Thyroid gland (tissue), 4 donors: ENCODE measurements at places on chromosomes 7 and 10. TPM values are rescaled to one million over a fixed set of nuclear protein-coding genes. Genes with fewer than 3 reads are reported as not detected.
A peak's percentile ranks its signal among the peaks of the same experiment; 100 is the strongest.

DNA sequence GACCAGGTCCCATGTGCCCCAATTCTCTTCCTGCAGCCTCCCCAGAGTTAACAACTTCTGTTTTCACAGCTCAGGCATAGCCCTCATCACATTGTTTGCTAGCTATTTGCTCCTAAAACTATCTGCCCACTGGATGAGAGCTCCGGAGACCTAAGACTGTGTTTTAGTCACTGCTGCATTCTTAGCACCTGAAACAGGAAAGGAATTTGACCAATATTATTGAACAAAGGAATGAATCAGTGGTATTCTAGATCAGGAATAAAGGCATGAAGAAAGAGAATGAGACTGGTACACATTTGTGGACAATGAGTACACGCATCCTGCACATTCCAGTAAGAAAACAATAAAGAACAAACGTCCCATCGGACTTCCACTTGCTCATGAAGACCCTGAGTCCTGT lies 54.8 kb downstream of the PPP1R17 start:
- no peak for DNase-seq

DNA sequence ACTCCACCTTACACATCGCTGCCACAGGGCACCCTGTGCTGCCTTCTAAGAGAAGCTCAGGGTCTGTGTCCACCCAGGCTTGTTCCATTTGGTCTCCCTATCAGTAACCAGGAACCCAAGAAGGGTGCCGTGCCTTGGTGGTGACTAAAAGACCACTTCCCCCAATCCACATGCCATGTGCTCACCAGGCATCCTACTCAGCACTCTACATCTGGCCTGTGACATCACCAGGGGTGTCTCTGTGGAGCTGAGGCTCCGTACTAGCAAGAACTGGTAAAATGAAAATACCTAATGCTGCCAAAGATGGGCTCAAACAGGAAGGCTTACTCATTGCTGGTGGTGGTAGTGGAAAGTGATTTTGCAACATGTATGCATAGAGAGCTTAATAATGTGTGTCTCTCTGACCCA lies 19.0 kb upstream of the C10orf71 start:
- no peak for DNase-seq

- no peak for DNase-seq
Measured at GRCh38 chr7:123782071-123782798, 33.4 kb upstream of the WASL start.

Gene BUD23
- total RNA-seq, result 68.6 TPM

DNA sequence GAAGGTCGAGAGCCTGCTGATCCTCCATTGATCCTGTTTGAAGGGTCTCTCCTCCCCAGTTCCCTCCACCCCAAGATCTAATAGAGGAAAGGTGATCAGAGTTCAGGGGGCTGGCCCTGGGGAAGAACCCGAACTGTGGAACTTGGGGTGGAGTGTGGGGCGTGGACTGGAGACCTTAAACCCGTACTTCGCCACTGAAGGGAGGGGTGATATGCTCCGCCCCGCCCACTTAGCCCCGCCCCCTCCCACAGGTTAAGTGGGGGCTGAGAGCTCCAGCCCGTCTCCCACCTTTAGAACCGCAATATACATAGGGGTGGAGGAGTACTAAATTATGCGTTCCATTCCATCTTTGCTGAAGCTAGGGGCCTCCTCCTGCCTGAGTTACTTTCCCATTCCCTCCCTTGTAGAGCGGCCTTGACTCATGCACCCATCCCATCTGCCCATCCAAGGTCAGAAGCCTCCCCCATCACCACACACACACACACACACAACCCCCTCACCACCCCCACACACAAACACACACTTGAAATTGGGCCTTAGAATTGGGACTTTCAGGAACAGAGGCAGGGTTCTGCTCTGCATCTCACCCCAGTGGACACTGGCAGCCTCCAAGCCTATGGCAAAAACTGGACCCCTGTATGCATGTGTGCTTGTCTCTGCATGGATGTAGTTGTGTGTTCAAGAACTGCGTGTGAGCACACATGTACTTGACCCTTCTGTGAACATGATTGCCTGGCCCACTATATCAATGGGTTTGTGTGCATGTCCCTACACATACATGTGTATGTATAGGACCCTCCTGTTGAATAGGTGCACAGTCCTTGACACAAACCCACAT lies 991 bp downstream of the SEMA4G start:
- peak; percentile 45 for DNase-seq

DNA sequence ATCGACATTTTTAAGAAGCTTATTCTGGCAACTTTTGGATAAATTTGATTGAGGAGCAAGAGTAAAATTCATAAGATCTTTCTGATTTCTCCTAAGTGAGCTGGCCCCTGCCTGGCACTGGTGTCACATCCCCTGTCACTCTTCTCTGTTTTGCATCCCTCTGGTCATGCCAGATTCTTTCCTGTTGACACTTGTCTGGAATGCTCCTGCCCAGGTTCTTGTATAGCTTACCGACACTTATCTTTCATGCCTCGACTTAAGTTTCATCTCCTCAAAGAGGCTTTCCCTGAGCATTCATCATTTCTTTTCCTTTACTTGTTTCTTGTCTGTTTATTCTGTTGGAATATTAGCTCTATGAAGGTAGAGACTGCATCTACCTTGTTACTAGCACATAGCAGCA lies 22.2 kb upstream of the AASS start:
- DNase-seq, result no peak

Gene CHAT
- total RNA-seq, result not detected

DNA sequence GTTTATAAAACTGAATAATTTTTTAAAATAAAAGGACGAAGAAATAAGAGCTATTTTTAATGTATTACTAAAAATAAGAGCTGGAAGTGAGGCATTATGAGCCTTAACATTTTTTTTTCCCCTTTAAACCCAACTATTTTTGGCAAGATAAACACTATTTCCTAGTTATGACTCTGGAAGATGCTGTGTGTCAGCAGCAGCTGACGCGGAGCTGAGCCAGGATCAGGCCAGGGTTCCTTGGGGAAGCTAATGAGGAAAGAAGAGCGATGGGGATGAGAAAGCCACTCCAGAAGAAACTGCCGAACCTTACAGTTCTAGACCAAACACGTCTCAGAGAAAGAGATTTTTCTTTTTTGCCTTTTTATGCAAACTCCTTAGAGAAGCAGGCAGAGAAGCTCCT lies 85.9 kb downstream of the USP6NL start:
- DNase-seq, result peak; percentile 15

Gene PLAC9
- 65.6 TPM for total RNA-seq

DNA sequence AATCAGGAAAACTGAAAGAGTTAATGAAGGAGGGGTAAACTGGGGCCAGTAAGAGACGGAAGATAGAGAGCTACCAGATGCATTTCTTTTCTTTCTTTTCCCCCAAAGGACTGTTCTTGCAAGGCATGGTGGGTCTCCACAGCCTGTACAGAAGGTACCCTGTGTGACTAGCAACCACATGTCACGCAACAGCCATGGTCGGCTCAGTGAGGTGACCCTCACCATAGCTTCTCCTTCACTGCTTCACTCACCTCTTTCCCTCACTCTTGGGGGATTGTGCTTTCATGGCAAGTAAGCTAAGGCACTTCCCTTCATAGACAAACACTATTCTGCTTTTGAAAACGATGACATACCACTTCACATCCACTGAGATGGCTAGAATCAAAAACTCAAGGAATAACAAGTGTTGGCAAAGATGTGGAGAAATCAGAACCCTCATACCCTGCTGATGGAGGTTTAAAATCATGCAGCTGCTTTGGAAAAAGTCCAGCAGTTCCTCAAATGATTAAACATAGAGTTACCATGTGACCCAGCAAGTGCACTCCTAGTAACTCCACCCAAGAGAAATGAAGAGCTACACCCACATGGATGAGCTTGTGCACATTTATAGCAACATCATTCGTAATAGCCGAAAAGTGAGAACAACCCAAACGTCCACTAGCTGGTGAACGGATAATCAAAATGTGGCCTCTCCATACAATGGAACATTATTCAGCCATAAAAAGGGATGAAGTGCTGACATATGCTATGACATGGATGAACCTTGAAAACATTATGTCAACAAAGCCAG lies 3.8 kb upstream of the INSIG1 start:
- no peak for DNase-seq

DNA sequence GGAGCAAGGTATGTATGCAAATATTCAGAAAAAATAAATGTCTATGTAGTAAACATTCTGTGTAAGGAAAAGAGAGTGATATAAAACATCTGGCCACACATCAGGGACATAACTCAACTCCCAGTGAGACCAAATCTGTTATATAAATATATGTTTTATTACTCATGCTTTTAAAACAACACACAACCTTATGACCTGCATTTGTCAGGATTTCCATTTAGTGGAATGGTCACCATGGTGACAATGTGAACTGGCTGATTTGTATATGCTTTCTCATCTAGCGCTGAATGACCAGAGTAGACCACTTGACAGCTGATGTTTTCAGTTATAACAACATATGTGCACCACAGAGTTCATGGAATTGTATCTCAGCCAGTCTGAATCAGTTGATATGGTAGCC lies 551.7 kb downstream of the HTR7 start:
- DNase-seq, result no peak

GRCh38 chr7:36227223-36227622 lies 74.2 kb downstream of the EEPD1 start:
- DNase-seq, result no peak

GRCh38 chr7:137316648-137317353 lies 26.7 kb downstream of the PTN start:
- DNase-seq, result no peak

DNA sequence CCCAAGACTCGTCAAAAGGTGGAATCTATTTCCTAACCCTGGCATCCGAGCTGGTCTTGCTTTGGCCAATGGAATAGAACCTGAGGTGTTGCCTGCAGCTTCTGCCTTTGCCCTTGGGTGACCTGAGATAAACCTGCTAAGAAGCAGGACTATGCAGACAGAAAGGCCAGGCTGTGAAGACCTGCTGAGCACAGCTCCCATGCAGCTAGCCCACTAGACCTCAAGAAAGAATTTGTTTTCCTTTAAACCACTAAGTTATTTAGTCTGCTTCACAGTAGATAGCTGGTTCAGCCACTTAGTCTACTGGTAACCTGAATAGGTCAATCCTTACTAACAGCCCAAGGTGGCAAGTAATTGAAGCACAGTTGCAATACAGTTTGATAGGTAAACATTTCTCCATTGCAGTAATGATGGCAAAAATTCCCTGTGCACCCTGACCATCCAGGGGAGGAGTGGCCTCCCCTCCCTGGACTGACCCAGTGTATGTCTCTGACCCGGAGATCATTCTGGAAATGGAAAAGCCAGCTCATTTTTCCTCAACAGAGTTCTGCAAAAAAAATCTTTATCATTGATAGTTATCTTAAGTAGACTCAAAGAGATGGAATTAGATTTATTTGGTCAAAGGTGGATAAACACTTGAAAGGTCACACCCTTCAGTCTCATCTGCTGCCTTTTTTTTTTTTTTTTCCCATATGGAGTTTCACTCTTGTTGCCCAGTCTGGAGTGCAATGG lies 20.0 kb downstream of the TNS3 start:
- no peak for DNase-seq

DNA sequence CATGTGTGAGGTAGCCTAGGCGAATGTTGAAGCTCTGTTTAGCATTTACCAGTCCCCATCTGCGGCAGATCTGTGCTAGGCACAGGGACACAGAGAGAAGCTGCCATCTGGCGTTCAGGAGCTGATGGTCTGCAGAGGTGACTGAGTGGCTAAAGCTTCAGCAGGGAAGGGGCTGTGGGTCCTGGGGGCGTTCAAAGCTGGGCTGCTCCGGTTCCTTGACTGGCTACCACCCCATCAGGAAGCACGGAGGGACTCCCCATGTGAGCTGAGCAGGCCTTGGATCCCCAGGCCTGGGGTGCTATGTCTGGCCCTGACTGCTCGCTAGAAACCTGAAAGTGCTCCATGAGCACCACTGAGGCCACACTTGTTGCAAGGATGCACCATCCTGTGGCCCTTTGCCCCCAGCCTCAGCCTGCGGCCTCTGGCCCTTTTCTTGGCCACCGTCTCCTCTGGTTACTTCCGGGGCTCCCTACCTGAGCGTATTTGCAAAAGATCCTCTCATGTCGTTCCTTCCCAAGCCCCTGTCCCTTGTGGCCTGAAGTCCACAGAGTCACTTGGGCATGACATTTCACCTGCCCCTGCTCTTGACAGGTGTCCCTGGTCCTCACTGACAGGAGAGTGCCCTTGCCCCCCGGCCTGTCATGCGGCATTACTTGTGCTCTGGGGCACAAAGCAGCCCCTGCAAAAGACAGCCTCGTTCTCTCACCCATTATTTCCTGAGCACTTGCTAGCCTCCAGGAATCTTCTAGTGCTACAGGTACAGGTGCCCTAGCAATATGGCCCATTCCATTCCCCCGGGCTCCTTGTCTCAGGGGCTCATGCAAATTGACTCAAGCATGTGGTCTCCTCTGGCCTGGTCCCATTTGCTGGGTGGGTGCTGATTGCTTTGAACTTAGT lies 108.1 kb downstream of the GLRX3 start:
- DNase-seq, result no peak

GRCh38 chr10:34861293-34862021 lies 46.4 kb upstream of the PARD3 start:
- DNase-seq, result peak; percentile 67

Gene PMS2
- 17.9 TPM for total RNA-seq

Gene CALML5
- not detected for total RNA-seq

GRCh38 chr10:32413513-32413912 lies 32.4 kb upstream of the CCDC7 start:
- DNase-seq, result no peak

GRCh38 chr10:7478727-7479457 lies 68.1 kb upstream of the SFMBT2 start:
- DNase-seq, result no peak

- no peak for DNase-seq
Measured at GRCh38 chr7:151963895-151964870, 7.9 kb downstream of the GALNTL5 start.

Gene FAM20C
- 41.8 TPM for total RNA-seq

GRCh38 chr10:97016728-97017473 lies 168.9 kb downstream of the SLIT1 start:
- DNase-seq, result no peak

- DNase-seq, result no peak
Measured at GRCh38 chr7:91533996-91534395, 269.8 kb downstream of the FZD1 start.

DNA sequence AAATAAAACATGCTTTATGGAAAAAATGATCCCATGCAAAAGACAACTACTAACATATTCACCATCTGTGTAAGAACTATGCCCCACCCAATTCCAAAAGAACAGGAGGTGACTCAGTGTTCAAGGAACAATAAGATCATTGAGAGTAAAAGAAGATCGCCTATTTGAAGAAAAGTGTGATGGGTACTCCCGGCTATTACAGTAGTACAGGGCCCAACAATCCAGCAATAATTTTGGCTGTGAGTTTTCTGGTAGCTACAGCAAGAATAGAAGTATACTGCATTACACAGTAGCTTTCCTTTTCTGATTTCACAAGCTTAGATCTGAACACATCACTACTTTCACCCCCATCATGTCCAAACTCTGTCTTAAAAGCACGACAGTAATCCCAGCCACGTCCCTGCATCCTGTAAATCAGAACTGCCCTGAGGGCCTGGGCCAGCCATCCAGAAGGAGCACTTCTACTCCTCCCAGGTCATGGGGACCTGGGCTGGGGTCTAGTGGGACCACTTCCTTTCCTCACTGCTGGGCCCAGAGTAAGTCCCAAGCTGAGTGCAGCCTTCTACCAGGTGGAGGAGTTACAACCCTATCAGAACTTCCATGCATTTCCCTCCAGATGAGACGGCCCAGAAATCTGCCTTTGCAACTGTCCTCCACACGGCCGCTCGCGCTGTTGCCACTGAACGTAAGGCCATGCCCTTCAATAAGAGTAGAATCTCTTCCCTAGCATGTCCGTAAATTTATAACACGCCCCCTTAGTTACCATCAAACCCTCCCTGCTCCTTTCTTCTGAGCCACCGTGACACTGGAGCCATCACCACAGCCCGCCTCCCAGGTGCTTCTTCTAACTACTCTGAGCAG lies 7.9 kb downstream of the ESYT2 start:
- DNase-seq, result no peak

Gene SAMD9
- 7.5 TPM for total RNA-seq
